A549 treated with Mapracorat at 1 μM for 4 hours (cell line): ENCODE measurements at places on chromosomes 2 and 18. TPM values are rescaled to one million over a fixed set of nuclear protein-coding genes. Genes with fewer than 3 reads are reported as not detected.

IL36RN gene
- 0.07 to 0.21 TPM in 2 of 5 replicates, not detected in the others for total RNA-seq

ABCG8 gene
- not detected in 5 replicates for total RNA-seq

GATA6 gene
- total RNA-seq, result 1.1 to 2.0 TPM (median 1.6 TPM) in 5 replicates

KIAA2012 gene
- not detected in 5 replicates for total RNA-seq

FSHR gene
- not detected in 5 replicates for total RNA-seq

REG1B gene
- not detected in 5 replicates for total RNA-seq

ATP6V1B1 gene
- 2.0 to 2.7 TPM (median 2.2 TPM) in 5 replicates for total RNA-seq

PIEZO2 gene
- total RNA-seq, result 0.47 to 1.0 TPM (median 0.80 TPM) in 5 replicates

UGT1A8 gene
- total RNA-seq, result 0.06 TPM in 1 of 5 replicates, not detected in the others

MROH2A gene
- 0.12 to 0.26 TPM (median 0.18 TPM) in 4 of 5 replicates, not detected in the other for total RNA-seq

LYPD6B gene
- total RNA-seq, result not detected in 5 replicates

DYTN gene
- total RNA-seq, result not detected in 5 replicates

MAB21L4 gene
- total RNA-seq, result 0.11 to 0.28 TPM (median 0.20 TPM) in 5 replicates

CD28 gene
- not detected in 5 replicates for total RNA-seq

MC4R gene
- total RNA-seq, result not detected in 5 replicates

SEH1L gene
- 24.2 to 27.8 TPM (median 25.8 TPM) in 5 replicates for total RNA-seq

TACR1 gene
- total RNA-seq, result 0.05 to 0.06 TPM (median 0.06 TPM) in 3 of 5 replicates, not detected in the others

MSTN gene
- total RNA-seq, result not detected in 5 replicates

DLX1 gene
- total RNA-seq, result 3.2 to 4.0 TPM (median 3.2 TPM) in 5 replicates

AAK1 gene
- total RNA-seq, result 11.2 to 14.7 TPM (median 13.5 TPM) in 5 replicates

EXOC6B gene
- 6.3 to 7.7 TPM (median 7.5 TPM) in 5 replicates for total RNA-seq

ARHGAP25 gene
- total RNA-seq, result 0.08 to 0.34 TPM (median 0.20 TPM) in 5 replicates

MYCN gene
- not detected in 5 replicates for total RNA-seq

KDM3A gene
- total RNA-seq, result 19.9 to 27.4 TPM (median 25.0 TPM) in 5 replicates

ABCB11 gene
- total RNA-seq, result 0.01 TPM in 1 of 5 replicates, not detected in the others

TUBA3D gene
- total RNA-seq, result 3.8 to 11.1 TPM (median 5.4 TPM) in 5 replicates

MAP2 gene
- total RNA-seq, result 0.74 to 1.9 TPM (median 1.4 TPM) in 5 replicates

TTR gene
- 0.28 TPM in 1 of 5 replicates, not detected in the others for total RNA-seq

RAD51AP2 gene
- total RNA-seq, result not detected in 5 replicates

SIX3 gene
- total RNA-seq, result 1.2 to 2.4 TPM (median 1.9 TPM) in 5 replicates

MOCOS gene
- total RNA-seq, result 2.6 to 3.0 TPM (median 2.7 TPM) in 5 replicates

RTP5 gene
- total RNA-seq, result not detected in 5 replicates

FN1 gene
- 171 to 279 TPM (median 205 TPM) in 5 replicates for total RNA-seq

SLC23A3 gene
- total RNA-seq, result 0.59 to 1.1 TPM (median 0.86 TPM) in 5 replicates

C1QL2 gene
- total RNA-seq, result 0.11 to 0.53 TPM (median 0.31 TPM) in 5 replicates

EFHD1 gene
- total RNA-seq, result 4.0 to 5.0 TPM (median 4.2 TPM) in 5 replicates
